ENCODE measurements at places on chromosomes 4 and X. TPM values are rescaled to one million over a fixed set of nuclear protein-coding genes. Genes with fewer than 3 reads are reported as not detected.

DNA sequence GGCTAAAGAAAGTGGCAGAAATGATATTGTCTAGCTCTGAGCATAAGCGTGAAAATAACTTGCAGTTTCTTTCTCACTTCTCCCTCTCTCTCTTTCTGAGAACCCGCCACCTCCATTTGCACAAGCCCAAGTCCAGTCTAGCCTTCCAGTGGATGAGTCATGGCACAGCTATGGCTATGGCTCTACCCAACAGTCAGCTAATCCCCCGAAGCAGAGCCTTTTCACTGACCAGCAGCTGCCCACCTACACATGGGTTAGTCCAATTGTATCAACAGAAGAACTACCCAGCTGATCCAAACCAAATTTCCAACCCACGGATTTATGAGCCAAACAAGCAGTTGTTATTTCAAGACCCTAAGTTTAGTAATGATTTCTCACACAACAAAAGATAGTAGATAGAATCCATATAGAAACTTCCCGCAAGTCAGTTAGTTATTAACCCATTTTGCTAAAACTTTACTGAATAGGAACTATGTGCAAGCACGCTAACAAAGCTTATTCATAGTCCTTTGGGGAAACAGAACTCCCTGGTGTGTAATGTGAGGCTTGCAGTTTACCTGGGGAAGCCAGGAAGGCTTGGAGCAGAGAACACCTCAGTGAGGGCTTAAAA lies 282.3 kb downstream of the INPP4B start:
- no peak for DNase-seq

DNA sequence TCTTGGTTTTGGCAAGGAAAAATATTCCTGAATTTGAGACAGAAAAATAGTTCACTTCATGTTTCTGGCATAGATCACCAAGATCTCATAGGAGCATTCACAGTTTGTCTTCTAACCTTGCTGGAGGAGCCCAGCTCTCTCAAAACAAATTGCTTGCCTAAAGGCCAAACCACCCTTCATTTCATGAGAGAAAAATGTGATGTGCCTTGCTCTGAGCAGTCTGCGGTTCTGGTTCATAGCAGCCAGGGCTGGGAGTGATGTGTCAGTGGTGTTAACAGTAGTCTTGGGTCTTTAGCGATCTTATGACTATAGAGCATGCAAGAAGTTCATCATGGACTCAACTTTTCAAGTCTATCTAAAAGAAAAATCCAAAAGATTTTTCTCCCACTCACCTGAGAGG lies 183.3 kb downstream of the DCLK2 start:
- no peak for DNase-seq

- DNase-seq = no peak
Measured at GRCh38 chr4:39051492-39051891, 10.5 kb upstream of the KLHL5 start.

- no peak for DNase-seq
Measured at GRCh38 chr4:8173492-8174242, 15.1 kb upstream of the ABLIM2 start.

- DNase-seq = peak; percentile 29
Measured at GRCh38 chr4:27003642-27004113, 143.0 kb downstream of the STIM2 start.

DNA sequence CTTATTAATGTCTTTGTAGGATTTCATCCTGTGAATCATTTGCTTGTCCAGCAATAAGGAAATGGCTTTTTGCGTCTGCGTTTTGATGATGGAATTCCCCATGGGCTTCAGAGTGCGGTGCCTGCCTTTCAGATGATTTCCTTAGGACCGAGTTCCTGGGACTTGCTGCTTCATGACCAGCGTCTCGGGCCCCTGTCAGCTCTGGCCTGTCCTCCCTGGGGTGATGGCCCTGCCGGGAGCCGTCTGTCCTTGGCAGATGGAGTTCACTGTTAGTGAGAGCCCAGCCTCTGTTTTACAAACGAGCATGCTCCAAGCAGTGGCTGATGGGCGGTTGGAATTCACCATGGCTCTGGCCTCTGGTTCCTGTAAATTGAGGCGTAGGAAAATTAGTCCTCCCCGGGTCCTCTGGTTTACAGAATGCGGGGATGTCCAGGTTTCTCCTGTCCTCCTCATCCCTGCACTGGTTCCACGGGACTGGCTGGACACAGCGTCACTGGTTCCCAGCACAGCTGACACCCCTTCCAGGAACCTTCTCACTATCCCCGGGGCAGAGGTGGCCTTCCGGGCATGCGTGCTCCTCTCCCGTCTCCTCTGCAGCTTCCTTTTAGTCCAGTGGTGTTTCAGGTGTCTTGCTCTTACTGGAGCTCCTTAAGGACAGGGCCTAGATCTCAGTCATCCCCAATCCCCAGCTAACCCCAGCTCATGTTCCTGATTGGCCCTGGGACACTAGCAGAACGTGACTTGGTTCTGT lies 34.9 kb downstream of the TBC1D14 start:
- no peak for DNase-seq

GRCh38 chr4:102344954-102345794 lies at the start of gene SLC39A8:
TSS of gene SLC39A8 (minus strand) at chr4:102345482. CDS start at chr4:102344662, 820 bp downstream.
- DNase-seq = peak; percentile 95

DNA sequence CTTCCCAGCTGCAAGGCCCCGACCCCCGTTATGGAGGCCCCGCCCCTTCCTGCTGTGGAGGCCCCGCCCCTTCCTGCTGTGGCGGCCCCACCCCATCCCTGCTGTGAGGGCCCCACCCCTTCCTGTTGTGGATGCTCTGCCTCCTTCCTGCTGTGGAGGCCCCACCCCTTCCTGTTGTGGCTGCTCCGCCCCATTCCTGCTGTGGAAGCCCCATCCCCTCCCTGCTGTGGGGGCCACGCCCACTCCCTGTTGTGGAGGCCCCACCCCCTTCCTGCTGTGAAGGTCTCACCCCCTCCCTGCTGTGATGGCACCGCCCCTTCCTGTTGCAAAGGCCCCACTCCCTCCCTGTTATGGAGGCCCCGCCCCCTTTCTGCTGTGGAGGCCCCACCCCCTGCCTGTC lies 104.9 kb upstream of the PSAPL1 start:
- no peak for DNase-seq

- no peak for DNase-seq
Measured at GRCh38 chr4:120664851-120665250, 257.7 kb downstream of the PRDM5 start.

DNA sequence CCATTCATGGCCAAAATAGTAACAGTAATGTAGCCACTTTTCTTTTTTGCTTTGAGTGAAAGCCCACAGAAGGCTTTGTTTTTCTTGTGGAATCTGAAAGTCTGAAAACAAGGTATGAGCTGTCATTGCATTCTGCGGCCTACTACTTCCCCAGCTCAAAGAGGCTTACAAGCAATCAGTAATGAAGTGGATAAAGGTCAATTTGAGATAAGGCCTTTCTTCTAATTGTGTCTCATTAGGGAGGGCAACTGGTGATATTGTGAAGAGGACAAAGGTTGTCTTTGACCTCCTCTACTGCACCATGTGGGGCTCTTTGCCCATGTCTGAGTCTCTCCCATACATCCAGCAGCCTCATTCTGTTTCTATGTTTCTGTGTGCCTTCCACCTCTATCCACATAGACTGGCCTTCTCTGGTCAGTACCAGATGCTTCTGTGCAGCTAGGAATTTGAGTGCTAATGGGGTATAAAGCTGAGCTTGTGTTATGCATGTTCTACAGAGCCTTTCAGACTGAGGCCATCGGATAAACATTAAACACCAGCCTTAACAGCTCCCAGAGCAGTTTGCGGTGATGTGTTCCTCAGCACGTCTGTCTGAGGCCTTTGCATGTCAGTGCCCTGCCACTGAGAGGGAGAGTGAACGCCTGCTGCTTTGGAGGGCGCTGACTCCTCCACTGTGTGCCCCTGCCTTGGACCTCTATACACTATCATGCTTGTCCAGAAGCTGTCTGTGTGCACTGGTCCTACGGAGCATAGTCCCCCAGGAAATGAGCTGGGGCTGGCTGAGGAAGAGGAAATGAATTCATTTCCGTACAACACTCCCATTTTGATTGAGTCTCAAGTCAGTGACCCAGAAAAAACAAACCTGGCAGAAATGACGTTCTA lies 80.2 kb downstream of the SH2D1A start:
- peak; percentile 16 for DNase-seq

- no peak for DNase-seq
Measured at GRCh38 chr4:1104647-1105046, 8.7 kb downstream of the RNF212 start.

- DNase-seq = no peak
Measured at GRCh38 chr4:174835536-174835935, 6.5 kb upstream of the GLRA3 start.

DNA sequence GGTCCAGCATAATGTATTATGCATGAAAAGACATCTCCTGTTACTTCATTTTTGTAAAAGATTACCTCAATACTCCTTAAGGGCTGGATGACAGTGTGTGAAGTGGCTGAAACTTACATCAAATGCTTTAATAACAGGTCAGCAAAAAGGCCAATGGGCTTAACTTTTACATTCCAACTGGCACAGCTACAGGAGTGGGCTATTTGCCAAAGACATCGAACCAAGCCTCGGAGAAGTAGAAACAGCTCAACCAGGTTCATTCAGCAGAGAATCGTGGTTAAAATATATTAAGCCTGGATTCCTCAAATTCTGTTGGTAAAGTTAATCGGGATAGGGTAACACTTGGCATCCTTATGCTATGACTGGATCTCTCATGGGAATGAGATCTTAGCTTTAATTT lies 639.7 kb downstream of the TRIML1 start:
- no peak for DNase-seq

DNA sequence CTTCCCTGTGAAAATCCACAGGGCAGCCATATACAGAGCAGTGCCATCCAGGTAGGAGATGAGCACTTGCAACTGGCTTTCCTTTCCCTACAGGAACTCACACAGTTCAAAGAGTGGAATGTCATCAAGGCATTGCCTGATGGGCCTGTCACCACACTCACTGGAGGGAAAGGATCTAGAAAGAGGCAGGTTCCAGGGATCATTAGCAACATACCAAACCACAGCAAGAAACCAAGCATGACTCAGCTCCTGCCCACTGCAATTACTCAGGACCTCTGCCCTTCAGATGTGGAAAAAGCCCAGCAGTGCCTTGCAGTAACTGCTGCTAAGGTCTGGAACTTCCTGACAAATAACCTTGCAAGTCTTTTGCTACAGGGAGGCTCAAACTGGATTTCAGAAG lies 101.2 kb downstream of the ZNF674 start:
- DNase-seq = peak; percentile 3

GRCh38 chr4:76373919-76374552 lies 46.9 kb downstream of the CCDC158 start:
- DNase-seq = no peak

DNA sequence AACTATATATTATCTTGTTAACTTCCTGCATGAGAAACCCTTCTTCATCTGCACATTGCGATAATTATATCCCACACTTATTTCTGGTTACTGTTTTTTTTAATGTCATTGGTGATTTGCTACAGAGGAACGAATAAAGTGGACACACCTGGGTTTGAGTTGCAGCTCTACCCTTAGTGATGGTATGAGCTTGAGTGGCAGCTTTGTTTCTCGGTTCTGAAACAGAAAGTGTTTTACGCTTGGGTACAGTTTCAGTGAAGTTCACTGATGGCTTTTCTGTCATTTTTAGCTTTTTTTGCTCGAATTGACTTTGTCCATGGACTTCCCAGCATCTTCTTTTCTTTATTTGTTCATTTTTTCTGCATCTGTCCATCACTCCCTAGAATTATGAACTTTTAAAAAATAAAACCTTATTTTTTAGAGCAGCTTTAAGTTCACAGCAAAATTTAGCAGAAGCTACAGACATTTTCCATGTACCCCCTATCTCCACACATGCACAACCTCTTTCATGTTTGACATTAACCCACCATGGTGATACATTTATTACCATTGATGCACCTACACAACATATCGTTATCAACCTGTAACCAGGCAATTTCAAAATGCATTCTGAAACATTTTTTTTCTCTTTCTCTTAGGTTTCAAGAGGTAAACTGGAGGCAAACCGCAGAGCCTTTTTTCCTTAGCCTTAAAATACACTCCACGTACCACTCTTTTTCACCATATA lies 1041.6 kb upstream of the PRKX start:
- no peak for DNase-seq

DNA sequence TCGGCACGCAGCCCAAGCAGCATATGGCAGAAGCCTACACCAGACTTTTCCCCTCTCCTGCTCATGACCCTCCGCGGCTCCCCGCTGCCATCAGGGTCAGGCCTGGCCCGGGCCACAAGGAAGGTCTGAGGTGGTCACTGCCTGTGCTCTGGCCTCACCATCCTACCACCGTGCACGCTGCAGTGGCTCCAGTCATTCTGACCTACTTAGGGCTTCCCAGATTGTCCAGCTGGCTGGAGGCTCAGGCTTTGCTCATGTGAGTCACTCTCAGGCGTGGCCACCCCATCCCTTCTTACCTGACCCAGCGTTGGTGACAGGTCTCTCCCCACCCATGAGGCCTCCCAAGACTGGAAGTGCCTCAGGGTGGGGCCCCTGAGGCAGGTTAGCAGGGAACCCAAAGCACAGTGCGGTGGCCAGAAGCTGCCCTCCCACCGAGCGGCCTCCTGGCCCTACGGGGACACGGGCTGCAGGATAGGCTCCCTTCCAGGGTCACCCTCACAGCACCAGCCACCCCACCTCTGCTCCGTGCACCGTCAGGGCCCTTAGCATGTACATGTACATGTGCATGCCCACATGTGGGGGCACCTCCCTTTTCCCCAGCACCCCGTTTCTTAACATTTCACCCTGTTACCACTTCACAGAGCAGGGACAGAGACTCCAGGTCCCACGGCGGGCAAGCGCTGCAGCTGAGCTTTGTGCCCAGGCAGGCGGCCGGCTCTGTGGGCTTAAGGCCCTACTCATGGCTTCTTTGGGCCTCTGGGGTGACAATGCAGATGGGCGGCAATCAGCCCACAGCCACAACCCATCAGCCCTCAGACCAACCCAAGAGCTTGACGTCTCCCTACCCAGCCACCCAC lies 2.2 kb downstream of the TREX2 start:
- DNase-seq = peak; percentile 26

GRCh38 chrX:42776195-42776594 lies 1.8 kb downstream of the PPP1R2C start:
- DNase-seq = no peak

The CSN1S1 gene
- total RNA-seq = not detected

The CXorf65 gene
- not detected for total RNA-seq

The PAGE2B gene
- total RNA-seq = not detected

The UGT2B15 gene
- not detected for total RNA-seq

The DCAF12L2 gene
- total RNA-seq = 1.3 TPM

The SHOX gene
- total RNA-seq = not detected

The SULT1E1 gene
- not detected for total RNA-seq

The LARP1B gene
- 62.4 TPM for total RNA-seq

The CCSER1 gene
- total RNA-seq = 25.1 TPM

Data from stomach (tissue), 19 donors.